ENCODE measurements at places on chromosomes 5 and 9. TPM values are rescaled to one million over a fixed set of nuclear protein-coding genes. Genes with fewer than 3 reads are reported as not detected.

SLC46A2 gene
- polyA plus RNA-seq: 0.43 TPM

PFN3 gene
- not detected for polyA plus RNA-seq

CDH9 gene
- 0.91 TPM for polyA plus RNA-seq

PCDH1 gene
- polyA plus RNA-seq: 29.4 TPM

AQP7 gene
- polyA plus RNA-seq: 40.9 TPM

MEGF9 gene
- polyA plus RNA-seq: 17.6 TPM

FOXD4L3 gene
- 0.12 TPM for polyA plus RNA-seq

DNA sequence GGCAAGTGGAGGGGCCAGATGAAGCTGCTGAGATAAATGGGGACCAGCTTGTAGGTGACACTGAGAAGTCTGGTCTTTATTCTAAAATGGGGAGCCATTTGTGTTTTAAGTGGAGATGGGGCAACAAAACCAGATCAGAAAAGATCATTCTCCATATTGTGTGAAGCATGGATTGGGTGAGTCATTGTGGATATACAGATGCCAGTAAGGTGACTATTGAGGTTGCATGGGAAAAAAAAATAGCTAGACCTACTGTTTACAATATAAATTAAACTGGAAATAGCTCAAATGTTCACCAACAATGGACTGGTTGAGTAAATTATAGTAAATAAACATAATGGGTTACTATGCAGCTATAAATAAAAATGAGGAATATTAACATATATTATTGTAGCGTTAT lies 5.4 kb upstream of the MAP1B start:
- no peak for DNase-seq

DNA sequence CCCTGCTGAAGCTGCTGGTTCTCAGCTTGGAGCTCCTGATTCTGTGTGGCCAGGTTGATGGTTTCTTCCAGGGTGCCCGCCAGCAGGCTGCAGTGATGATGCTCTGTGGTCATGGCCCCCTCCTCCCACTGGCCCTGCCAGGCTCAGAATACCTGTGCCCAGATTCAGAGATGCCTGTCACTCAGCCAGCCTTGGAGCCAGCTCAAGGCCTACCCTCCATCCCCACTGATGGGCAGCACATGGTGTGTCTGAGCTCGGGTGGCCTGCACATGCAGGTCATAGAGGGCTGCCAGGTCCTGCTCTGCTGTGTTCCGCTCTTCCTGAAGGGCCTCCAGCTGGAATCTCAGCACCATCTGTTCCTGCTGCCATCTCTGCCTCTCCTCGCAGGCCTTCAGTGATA lies 5.4 kb downstream of the SLC35A4 start:
- no peak for DNase-seq

DNA sequence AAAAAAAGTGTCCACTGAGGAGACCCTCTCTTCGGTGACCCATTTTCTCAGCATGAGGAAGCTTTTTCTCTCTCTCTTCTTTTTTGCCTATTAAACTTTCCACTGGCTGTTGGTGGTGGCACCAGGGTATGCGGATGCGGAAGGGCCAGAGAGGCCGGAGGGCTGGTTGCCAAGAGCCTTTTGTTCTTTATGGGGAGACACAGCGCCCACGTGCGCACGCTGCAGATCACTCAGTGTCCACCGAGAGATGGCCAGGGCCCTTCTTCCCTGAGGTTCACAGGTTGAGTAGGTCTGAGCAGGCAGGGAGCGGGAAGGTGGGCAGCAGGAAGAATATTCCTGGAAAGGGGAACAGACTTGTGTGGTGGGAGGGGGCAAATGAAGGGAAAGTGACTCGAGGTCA lies 69.1 kb downstream of the STK10 start:
- DNase-seq: no peak

DNA sequence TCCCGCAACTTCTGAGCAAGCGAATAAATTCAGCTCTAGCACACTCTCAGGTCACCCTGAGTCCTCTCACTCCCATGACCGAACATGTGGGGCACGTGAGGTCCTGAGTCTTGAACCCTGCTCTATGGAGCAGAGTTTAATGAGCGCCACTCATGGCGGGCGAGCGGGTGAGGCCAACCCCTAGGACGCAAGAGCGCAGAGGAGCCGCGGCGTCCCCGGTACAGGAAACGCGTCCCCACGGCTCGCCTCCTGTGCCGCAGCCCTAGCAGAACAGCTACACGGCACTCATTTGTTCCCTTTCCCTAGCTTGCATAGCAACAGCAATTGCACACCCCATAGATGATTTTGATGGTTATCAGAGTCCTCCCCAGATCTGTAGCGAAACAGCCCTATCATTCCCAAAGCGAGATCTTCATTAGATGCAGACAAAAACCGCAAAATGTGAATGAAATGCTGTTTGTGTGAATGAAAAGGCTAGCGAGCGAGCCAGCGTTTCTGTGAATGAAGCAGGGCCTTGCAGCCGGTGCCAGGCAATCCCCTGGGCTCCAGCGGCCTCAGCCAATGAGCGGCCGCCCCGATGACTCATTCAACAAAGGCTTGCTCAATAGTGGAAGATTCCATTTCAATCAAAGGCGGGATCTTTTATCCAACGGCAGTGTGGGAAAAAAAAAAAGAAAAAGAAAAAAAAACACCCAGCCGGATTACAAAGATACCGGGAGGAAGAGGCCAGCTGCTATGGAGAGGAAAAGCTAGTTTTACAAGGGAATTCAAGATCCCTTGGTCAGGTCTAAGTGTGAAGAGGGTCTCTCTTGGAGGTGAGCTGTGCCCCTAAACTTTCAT lies 1.5 kb upstream of the SHC3 start:
- DNase-seq: peak; percentile 90

DNA sequence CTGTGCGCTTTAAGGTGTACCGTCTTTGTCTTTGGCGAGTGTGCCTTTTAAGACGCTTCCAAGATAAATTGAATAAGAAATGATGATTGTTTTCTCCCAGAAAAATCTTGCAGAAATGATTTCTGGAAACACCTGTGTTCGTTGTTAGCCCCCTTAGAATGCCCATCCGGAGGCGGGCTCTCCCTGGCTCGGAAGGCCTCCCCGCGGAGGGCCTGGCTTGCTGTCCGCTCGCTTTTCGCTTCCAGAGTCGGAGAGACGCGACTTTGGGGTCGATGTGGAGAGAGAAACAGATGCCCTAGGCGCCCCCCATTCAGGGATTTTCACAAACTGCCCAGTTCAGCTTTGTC lies 23.9 kb downstream of the LECT2 start:
- DNase-seq: no peak

DNA sequence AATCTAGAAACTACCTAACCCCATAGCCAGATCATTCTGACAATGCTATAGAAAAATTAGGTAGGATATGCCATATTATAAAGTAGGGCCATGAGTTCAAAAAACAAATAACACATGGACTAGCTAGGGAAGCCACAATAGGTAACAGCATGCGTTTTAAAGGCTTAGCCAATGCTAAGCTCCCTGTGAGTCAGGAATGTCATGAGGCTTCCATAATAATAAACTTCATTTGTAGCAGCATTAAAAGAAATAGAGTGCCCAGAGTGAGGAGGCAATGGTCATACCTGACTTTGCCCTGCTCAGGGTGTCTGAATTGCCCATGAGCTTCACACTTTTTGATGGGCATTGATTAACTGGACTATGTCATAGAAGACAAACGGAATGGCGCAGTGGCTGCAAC lies 15.8 kb downstream of the FOXE1 start:
- DNase-seq: no peak

Data from large intestine (tissue), 12 donors.